ENCODE measurements at places on chromosomes 16 and 17. TPM values are rescaled to one million over a fixed set of nuclear protein-coding genes. Genes with fewer than 3 reads are reported as not detected.

GRCh38 chr17:11628831-11629230 is 30.6 kb downstream of the DNAH9 start:
- no peak for DNase-seq

- DNase-seq: no peak
These were observed 134.8 kb downstream of the HS3ST2 start for GRCh38 chr16:22948603-22949368.

DNA sequence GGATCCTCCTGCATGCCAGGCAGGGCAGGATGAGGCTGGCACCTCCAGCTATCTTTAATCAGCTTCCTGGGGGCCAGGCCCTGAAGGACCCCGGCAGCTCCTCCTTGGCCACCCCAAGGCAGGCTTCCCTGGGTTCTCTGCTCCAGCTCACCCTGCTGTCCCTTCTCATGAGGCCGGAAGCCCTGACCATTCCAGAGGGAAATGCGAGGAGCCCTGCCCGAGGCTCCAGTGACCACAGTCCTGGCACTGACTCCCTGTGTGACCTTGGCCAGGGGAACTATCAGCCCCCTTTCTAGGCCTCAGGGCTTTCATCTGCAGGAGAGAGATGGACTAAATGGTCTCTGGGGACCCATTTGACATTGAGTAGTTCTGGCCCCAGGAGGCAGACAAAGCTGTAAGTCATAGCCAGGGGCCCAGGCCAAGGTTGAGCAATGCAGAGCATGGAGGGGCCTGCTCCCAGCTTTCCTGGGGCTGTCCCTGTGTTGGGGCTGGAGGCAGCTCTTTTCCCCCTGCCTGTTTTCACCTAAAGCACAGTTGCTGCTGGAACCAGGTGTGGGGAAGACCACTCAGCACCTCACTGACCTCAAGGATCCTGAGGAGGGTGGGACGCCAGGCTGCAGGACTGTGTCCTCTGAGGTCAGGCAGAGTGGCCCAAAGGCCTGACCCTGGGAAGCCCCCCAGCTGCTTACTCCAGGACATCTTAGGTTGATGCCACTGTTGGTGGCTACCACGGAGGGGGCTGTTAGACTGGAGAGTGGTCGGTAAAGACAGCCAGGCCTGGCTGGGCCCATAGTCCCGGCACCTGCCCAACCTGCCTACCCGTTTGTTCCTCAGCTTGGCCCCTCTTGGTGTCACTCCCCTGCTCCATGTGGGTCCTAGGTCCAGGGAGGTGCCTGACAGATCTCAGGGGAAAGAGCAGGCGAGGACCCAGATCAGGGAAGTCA is 8.1 kb downstream of the KCNH6 start:
- DNase-seq: no peak

DNA sequence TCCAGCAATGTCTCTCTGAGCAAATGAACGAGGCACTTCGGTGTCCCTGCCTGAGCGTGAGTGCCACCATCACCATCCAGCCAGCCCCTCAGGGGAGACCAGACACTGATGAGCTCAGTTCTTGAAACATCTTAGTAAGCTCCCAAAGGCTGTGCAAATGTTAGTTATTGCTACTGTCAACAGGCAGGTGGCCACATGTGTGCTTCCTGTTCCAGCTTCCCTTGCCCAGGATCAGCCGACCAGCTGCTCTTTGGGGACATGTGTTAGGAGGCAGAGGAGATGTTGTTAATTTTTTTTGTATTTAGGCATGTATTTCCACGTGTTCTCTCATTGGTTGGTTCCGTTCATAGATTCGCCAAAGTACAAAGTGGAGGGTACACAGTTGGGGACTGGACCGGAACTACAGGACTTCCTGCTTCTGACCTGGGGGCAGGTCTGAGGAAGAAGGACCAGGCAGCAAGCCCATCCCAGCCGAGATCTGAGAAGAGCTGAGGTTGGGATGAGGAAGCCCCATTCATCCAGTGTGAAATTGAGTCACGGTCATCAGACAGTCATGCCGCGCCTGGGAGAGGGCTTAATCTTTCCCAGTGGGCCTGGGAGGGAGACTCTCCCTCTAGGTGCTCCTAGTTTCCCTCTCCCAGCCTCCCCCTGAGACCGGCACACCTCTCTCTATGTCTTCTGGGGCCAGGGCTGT is 3.8 kb downstream of the TTYH2 start:
- no peak for DNase-seq

DNA sequence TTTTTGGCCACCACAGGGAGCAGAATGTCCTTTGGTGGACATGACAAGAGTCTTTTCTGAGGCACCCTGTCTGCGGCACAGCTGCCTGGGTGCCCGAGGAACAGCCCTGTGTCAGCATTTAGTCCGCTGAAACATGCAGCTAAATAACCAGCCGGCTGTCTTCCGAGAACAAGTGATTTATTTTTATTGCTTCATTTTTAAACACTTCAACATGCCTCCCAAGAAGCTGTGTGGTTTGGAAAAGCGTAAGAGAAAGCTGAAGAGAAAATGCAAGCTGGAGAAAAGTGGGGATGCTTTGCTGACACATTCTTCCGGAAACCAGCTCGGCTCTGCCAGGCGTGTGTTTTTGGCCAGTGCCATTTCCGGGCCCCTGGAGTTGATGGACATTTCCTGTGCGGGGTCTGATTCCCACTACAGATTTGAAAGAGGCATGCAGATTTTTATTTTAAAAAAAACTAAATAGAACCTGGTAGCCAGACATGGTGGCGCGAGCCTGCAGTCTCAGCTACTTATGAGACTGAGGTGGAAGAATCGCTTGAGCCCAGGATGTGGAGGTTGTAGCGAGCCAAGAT is 94.7 kb downstream of the SEC14L1 start:
- no peak for DNase-seq

GRCh38 chr16:68936736-68937631 is 93.7 kb downstream of the TANGO6 start:
- DNase-seq: no peak

DNA sequence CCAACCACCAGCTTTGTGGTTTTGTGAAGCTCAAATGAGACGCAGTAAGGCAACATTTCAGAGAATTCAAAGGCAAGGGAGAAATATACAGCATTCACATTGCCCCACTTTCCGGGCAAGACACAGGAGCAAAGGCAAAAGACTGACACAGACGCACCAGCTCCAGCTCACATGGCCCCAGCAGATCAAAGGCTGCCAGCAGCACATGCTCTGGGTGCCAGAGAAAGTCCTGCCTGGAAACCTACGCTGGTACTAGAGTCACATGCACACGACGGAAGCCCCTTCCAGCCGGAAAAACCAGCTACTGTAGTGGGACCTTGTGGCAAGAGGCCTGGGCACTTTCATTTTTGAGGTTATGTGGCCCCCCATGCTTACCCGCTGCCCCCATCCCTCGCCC is 50.1 kb downstream of the GTF3C1 start:
- DNase-seq: no peak

The GPRC5C gene
- total RNA-seq: 17.9 TPM

DNA sequence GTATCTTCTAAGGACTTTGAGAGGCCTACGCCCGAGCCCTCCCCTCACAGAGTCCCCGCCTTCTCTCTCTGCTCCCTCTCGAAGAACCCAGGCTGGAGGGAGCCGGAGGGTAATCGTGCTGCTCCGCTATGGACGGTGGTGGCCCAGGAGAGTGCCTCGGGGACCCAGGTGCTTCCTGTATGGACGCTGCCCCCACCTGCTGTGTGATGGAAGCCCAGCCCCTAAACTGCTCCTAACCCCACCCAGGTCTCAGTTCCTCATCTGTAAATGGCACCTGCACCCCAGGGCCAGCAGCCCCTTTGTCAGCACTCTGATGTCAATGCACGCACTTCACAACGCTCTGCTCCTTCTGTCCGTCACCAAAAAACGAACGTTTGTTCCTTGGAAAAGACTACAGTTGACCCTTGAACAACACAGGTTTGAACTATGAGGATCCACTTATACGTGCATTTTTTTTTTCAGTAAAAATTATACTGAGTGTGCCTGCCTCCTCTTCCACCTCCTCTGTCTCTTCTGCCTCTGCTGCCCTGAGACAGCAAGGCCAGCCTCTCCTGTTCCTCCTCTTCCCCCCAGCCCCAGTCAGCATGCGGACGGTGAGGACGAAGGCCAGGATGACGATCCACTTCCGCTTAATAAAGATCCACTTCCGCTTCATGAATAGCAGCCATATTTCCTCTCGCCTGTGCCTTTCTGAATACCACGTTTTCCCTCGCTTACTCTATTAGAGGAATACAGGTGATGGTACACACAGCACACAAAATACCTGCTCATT is 118.3 kb downstream of the BANP start:
- no peak for DNase-seq

The KRTAP2-1 gene
- not detected for total RNA-seq

The HBZ gene
- total RNA-seq: not detected

DNA sequence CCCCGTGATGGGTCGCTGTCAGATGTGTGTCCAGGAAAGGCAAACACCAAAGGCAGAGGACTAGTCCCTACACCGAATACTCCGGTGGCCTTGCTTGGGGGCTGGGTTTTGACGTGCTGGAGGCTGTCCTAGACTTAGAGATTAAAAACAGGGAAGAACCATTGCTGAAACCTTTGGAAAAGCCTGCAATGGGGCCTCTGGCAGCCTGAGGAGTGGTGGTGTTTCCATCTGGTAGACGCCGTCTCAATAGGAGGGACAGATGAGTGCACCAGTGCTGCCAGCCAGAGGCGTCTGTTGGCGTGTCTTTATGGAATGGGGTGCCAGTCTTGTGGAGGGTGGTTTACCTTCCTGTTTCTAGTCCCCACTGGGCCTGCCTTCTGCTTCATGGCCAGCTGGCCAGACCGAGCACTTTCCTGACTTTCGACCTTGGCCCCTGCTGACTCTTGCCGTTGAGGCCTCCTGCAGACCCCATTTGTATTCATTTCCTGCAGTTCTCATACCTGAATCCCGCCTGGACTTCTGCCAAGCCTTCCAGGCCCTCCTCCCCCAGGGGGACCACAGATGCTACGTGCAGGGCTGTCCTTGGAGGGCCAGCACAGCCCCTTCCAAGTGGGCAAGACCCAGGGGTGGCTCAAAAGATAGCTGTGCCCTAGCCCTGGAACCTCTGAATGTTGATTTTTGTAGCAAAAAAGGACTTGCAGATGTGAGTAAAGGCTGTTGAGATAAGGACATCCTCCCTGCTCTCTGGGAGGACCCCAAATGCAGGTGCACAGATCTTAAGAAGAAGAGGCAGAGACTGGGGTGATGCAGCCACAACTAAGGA is 1.9 kb upstream of the DNASE1 start:
- DNase-seq: peak; percentile 64

GRCh38 chr16:2752850-2753732 is 653 bp downstream of the SRRM2 start:
- DNase-seq: peak; percentile 94
